Stimulated activated naive CD4-positive, alpha-beta T cell (primary cell): ENCODE measurements at places on chromosomes 12 and 14.

DNA sequence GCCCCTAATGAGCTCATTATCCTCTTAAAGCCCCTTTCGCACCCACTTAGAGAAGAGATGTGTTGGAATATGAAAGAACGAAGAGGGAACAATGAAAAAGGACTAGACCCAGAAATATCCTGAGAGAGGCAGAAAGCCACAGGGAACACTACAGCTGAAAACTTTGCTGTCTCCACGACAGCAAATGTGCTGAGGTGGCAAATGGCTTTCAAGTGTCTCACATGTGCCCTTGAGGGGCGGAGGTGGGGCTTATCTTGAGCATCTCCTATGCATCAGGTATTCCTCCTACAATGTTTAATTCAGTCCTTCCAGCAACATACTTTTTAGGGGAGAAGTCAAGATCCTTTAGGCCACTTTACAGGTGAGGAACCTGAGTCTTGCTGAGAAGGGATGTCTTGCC lies 62.9 kb downstream of the WSCD2 start:
- no peak for DNase-seq

DNA sequence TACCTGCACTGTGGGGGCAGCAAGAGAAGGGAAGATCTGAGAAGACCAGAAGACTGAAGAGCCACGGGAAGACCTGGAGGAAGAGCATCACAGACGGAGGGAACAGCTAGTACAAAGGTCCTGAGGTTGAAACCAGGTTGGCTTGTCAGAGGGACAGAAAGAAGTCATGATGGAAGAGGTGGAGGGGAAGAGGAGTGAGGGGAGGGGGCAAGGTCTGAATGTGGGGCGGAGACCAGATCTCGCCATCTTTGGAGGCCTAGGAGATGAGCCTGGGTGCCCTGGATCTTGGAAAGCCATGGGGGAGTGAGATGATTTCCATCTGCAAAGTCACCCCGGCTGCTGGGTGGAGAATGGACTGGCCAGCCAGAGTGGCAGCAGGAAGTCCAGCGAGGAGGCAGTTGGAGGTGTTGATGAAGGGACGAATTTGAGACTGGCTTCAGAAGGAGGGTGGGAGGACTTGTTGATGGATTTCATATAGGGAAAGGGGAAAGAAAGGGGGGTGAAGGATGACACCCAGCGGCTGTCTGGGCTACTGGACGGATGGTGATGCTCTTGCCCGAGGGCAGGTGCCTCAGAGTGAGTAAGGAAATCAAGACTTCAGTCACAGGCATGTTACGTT lies 14.6 kb upstream of the UBC start:
- no peak for DNase-seq

GRCh38 chr12:82970614-82971013 lies 283.9 kb downstream of the TMTC2 start:
- no peak for DNase-seq

DNA sequence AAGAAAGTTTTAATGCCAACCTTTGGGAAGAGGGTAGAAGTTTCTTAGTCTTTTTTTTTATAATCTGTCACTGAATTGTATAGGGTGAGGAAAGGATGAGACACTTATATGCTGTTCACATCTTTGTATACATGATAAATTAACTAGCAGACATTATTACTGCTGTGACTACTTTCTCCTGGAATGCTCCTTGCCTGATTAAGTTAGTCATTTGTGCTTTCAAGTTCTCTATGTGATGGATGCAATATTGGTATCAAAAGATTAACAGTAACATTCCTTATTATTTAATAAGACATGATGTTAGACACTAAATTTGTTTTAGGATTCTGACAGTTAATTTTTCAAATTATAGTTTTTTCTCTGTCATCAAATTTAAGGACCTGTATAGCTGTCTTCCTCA lies 223.4 kb upstream of the GARIN2 start:
- DNase-seq, result no peak

DNA sequence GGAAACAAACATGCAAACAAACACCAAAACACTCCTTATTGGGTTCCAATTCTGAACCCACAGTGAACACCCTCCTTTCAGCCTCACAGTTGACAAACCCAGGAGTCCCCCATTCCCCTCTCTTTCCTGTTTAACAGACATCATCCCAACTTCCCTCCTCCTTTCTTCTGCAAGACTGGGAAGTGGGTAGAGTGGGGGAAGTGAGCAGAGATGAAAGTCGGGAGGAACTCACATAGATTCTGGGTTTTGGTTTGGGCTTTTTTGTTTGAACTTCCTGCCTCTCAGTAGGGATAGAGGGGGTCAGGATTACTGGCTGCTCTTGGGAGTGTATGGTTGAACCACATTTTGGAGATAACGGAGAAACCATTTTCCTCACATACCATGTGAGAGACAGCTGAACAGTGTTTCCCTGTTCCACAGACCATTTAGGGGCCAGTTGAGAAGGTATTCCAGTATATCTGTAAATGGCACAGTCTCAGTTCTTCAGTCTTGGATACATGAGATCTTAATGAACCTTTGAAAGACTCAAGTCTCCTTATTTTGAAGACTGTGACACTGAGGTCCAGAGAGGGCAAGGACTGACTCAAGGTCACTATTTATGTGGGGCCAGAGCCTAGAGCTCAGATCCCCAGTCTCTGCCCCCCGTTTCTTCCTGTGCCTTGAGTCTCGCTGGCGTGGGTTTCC lies 3.9 kb upstream of the GPR84 start:
- DNase-seq, result no peak
